ENCODE measurements at places on chromosomes 6 and 20.

DNA sequence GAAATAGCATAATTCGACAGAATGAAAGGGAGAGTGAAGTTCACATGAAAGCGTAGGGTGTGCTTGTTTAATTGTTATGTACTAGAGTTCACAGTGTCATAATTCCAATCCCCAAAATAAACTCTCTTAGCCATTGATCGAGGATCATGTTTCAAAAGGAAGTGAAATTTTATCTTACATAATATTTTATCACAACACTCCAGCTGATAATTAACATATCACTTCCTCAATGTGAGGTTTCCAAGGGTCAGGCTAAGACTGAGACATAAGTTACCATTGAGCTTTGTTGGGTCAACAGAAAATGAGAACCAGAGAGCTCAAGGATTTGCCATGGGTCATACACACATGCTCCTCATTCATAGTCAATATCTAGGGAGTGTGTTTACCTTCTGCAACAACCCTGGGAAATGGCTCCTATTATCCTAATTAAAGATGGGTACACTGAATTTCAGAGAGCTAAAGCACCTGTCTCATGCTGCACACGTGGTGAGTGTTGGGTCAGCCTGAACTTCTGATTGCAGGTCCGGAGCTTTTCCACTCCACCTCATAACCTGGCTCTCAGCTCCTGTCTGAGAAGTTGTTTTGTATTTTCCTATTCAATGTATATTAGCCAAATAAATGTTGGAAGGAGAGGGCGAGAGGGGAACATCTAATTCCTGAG, 3.0 kb downstream of the GSTA2 start:
- no peak for DNase-seq
- no peak overlapping the region for H3K27ac ChIP-seq

DNA sequence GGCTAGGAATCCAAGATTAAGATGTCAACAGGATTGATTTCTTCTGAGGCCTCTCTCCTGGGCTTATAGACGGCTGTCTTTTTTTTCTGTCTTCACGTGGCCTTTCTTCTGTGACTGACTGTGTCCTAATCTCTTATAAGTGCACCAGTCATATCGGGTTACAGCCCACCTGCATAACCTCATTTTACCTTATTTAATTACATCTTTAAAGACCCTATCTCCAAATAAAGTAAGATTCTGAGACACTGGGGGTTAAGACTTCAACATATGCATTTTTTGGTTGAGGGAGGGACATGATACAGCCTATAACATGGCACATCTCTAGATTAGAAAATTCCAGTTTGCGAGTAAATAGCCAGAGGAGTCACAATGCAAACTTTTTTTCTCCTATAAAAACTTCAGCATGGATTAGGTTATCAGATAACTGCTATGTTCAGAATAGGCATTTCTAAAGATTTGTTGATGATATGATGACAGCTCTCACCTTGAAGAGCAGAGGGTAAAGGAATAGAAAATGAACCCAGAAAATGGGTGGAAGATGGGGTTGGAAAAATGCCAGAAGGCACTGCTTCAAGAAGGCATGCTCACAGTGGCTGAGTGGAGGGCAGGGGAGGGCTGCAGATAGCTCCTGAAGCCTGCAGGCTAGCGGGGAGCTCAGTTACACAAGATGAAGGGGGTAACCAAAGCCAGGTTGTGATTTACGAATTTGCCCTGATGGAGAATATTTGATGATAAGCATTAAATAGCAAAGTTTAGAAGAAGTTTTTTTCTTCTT, 8.7 kb upstream of the PDE7B start:
- no peak for DNase-seq
- H3K4me1 ChIP-seq: no peaks in the 10 kb centered on the region
- no peak overlapping the region for H3K27ac ChIP-seq
- H3K4me3 ChIP-seq: no peak overlapping the region

- H3K27me3 ChIP-seq: no peaks in the 10 kb centered on the region
- H3K4me3 ChIP-seq: no peak overlapping the region
- DNase-seq: no peak
- H3K36me3 ChIP-seq: peaks cover 23% of the 10 kb centered on the region
Observed at GRCh38 chr20:35823937-35824336, 52.1 kb downstream of the PHF20 start.

GRCh38 chr6:135311446-135312200, 130.5 kb downstream of the MYB start:
- no peaks in the 10 kb centered on the region for H3K27me3 ChIP-seq
- no peak overlapping the region for H3K4me3 ChIP-seq
- H3K36me3 ChIP-seq: no peaks in the 10 kb centered on the region
- no peak overlapping the region for H3K27ac ChIP-seq
- no peak for DNase-seq

GRCh38 chr20:3177746-3178485, 4.6 kb upstream of the LZTS3 start:
- DNase-seq: no peak
- peaks cover 15% of the 10 kb centered on the region for H3K27me3 ChIP-seq
- no peak overlapping the region for H3K27ac ChIP-seq
- H3K4me3 ChIP-seq: no peak overlapping the region

- no peaks in the 10 kb centered on the region for H3K27me3 ChIP-seq
- no peaks in the 10 kb centered on the region for H3K36me3 ChIP-seq
- no peaks in the 10 kb centered on the region for H3K4me1 ChIP-seq
- H3K27ac ChIP-seq: no peak overlapping the region
- no peak overlapping the region for H3K4me3 ChIP-seq
Observed at GRCh38 chr20:17795501-17796071, 95.8 kb downstream of the BANF2 start.

GRCh38 chr6:164924674-164925073, 384.7 kb downstream of the C6orf118 start:
- DNase-seq: no peak
- no peaks in the 10 kb centered on the region for H3K27me3 ChIP-seq
- no peaks in the 10 kb centered on the region for H3K36me3 ChIP-seq
- no peaks in the 10 kb centered on the region for H3K4me1 ChIP-seq
